ENCODE measurements at places on chromosomes 13 and 19. TPM values are rescaled to one million over a fixed set of nuclear protein-coding genes. Genes with fewer than 3 reads are reported as not detected.

- peak; percentile 93 for DNase-seq
Measured at GRCh38 chr19:47274071-47274890, at the start of gene INAFM1. Gene INAFM1 (plus strand): TSS chr19:47274885. CDS start chr19:47274920, 35 bp downstream.

GRCh38 chr13:74886502-74886901, 595.5 kb downstream of the TBC1D4 start:
- no peak for DNase-seq

GRCh38 chr19:57302020-57302465, 18.2 kb upstream of the ZNF543 start:
- no peak for DNase-seq

Gene SHD
- polyA plus RNA-seq: 1.3 TPM

Gene PINLYP
- polyA plus RNA-seq: 20.2 TPM

Gene ITPKC
- polyA plus RNA-seq: 16.8 TPM

Gene CUL4A
- polyA plus RNA-seq: 97.4 TPM

Gene SIGLECL1
- not detected for polyA plus RNA-seq

Measured in renal pelvis (tissue), 12 donors.